DMS153 (cell line): ENCODE measurements at places on chromosomes 1 and 21.

DNA sequence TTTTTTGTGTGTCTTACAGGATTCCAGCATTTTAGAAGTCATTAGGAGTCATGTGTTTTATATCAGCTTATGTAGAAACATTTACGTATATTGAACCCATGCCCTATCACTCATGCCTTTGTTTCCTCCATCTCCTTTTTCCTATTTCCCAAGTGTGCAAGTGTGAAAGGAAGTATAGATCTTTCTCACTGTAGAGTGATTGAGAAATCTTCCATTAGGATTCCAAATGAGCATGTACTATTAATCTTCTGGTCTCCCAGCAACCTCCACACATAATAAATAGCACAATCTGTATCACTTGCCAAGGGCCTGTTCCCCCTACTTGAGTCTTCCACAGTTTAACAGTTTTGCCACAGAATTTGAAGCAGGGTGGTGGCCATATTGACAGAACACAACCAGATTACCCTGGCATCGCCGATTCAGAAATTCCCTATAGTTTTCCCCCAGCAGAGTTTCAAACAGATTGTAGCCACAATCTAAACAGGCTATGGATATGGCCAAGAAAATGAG is 1052.8 kb downstream of the TTLL7 start:
- DNase-seq: no peak

GRCh38 chr1:240414237-240414636 is 197.7 kb downstream of the GREM2 start:
- DNase-seq: no peak

GRCh38 chr1:178294654-178295053 is 200.8 kb downstream of the RASAL2 start:
- no peak for DNase-seq

- DNase-seq: peak; percentile 97
Observed at GRCh38 chr1:40919475-40920011, 57.4 kb upstream of the CITED4 start.

- DNase-seq: no peak
Observed at GRCh38 chr21:36847189-36847588, 119.3 kb downstream of the HLCS start.

- DNase-seq: no peak
Observed at GRCh38 chr1:119946724-119947123, 50.4 kb upstream of the ADAM30 start.

GRCh38 chr21:42784276-42784675 is 95.1 kb downstream of the WDR4 start:
- no peak for DNase-seq

- DNase-seq: no peak
Observed at GRCh38 chr1:89812992-89813391, 7.8 kb upstream of the LRRC8D start.

DNA sequence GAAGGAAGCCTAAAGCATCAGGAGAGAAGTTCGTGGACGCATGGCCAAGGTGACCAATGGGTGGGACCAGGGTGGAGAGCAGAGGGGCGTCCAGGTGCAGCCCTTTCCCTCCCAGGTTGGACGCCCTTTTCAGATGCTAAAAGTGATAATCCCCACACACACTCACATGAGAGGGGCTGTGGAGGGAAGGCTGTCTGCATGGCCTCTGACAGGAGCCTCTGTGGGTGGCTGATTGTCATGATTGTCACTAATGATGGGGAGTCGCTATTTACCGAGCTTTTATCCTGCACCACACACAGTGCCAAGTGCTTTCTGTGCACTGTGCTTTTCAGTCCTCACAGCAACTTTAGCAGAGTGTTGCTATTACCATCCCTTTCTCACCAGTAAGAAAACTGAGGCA is 27.1 kb upstream of the C1QA start:
- no peak for DNase-seq

DNA sequence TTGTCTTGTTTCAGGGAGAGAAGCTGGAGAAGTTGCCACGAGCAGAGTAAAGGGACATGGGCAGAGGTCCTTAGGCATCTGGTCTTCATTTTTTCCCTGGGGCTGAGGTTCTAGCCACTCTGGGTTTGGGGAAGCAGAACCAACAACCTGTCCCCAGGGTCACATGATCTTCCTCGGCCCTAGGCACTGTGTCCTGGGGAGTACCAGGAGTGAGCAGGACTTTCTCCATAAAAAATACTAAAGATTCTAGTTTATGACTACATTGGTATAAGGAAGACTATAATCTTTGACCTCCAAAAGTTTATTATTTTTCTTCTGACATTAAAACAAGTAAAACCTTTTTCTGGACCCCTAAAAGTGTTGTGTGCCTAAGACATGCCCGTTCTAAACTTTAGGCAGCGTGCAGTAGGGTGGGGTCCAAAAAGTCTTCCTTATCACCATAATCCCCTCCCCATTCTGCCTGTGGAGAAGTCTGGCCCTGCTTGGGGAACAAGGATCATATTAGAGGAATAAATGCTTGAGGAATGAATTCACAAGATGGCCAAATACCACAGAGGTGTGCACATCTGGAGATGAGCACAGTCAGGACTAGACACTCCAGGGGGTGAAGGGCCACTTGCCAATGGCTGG is 19.3 kb upstream of the IGSF3 start:
- no peak for DNase-seq

DNA sequence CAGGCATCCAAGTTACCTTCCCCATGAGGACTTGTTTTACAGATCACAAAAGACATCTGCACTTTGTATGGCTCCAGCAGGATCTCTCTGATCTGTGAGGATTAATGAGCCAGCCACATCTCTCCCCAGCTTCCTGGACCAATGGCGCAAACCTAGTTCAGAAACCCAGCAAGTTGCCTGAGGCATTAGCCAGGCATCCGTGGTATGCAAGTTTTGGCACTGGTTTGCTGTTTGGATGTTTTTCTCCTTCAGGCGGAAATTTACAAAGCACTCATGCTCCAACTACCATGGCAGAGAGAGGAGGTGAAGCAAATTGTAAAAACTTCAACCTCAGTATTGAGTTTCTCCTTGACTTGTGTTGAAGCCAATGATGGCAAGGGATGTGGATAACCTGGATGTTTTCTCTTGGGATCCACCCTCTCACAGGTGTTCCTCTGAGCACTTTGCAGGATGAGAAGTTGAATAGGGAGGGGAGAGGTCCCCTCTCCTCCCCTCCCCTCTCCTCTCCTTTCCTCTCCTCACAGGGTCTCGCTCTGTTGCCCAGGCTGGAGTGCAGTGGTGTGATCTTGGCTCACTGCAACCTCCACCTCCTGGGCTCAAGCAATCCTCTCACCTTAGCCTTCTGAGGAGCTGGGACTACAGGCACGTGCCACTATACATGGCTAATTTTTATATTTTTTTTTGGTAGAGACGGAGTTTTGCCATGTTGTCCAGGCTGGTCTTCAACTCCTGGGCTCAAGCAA is 25.6 kb upstream of the ENO1 start:
- DNase-seq: peak; percentile 38

GRCh38 chr21:32256873-32257620 is 21.8 kb downstream of the MIS18A start:
- DNase-seq: peak; percentile 67

DNA sequence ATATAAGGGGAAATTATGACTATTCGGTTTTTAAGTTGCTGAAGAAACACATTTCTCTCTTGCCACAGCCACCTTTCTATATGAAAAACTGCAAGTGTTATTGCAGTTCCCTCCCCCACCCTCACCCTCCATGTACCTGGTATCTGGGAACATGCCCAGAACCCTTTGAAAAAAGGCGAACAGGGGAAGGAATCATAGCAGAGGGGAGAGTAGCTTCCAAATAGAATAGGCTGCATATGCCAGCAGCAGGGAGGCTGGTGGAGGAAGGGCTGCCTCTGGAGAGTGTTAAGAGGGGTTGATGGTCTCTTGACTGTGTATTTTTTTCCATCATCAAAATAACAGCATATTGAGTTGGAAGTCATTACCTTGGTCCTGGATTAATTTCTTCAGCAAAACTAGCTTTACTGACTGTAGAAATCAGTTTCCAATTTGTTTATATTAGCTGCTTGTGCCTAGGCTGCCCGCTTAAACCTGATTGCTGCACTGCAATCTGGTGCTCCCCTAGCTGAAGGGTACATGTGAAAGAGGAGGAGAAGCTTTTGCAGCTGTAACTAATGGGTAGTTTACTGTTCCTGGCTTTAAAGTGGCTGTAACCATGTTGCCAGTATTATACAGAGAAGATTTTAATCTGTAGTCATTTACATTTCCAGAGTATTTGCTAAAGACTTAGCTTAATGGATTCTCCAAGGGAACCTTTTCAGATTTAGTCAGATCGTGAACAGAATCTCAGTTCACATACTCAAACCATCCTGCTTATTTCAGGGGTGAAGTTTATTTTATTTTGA is 22.7 kb downstream of the AHCYL1 start:
- no peak for DNase-seq

DNA sequence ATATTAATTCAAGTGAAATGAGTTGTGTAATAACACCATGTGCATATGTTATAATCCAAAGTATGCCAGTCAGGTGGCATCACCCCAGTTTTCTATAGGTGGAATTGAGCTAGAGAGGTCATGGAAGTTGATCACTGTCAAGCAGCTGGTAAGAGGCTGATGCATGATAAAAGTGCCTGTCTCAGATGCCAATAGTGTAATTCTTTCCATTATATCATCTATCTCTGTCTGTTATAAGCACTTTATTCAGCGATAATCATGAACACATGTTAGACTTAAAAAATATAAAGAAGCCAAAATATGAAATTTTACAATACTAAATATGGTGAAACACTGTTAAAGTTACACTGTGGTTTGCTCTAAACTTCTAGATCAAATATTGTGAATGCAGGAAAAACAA is 156.6 kb downstream of the DNM3 start:
- DNase-seq: no peak

GRCh38 chr1:235739631-235740030 is 90.0 kb upstream of the GNG4 start:
- DNase-seq: no peak

DNA sequence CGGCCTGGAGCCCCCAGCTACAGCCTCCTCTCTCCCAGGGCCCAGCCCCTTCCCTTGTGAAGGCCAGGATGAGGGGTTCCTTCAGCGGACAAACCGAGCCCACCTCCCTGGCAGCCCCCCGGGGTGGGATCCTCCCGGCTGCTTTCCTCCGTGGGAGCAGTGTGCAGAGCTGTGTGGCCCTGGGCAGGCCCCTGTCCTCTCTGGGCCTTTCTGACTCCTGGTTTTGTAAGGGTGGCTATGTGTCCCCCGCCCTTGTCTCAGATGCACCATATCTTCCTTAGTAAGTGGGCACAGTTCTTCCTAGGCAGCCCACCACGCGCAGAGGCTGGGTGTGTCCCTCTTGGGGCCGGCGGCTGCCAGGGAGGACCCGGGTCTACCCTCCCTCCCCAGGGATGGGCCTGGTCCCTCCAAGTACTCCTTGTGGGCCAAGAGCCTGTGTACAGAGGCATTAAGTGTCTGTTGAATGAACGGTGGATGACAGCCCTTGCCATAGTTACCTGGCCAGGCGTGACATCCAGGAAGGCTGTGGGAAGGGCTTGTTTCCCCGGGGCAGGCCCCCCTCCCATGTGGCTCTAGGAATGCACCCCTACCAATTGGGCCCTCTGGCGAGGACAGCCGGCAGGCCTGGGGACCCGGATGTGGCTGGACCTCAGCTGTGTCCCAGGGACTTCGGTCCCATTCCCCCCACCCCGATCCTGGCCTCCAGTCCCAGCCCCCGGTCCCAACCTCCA is 3.8 kb downstream of the SMIM1 start:
- peak; percentile 33 for DNase-seq

GRCh38 chr1:54934869-54935268 is 45.6 kb upstream of the TMEM61 start:
- DNase-seq: no peak

DNA sequence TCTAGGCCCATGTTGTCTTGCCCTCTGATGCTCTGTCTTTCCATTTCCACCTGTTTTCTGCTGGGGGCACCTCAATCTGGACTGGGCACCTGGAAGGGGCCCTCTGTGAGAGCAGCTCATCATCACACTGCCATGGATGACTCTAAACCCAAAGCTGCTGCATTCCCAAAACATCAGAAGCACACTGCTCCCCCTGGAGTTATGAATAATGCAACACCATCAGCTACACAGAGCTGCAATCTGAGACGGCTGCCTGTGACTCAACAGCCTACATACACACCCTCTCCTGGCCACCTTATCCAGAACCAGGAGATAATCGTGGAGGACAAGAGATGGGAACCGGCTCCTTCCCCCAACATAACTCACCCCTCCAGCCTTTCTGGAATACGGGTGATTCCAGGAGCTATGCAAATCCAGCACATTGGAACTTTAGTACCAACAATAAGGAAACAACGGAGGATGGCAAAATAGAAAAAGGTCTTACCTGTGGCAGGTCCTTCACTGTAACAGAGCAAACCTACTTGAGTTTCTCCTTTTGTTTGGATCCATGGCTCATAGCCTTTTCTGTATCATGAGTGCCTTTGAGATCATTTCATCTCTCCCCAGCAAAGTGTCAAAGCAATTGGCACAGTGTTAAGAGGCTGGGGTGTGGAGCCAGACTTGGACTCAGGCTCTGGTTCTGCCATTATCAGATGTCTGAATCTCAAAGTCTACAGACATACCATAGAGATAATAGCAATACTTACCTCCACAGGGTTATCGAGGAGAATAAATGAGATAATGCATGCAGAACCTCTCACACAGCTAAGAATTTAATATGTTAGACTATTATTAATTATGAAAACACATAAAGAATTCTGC is 29.3 kb downstream of the AK2 start:
- DNase-seq: peak; percentile 72

DNA sequence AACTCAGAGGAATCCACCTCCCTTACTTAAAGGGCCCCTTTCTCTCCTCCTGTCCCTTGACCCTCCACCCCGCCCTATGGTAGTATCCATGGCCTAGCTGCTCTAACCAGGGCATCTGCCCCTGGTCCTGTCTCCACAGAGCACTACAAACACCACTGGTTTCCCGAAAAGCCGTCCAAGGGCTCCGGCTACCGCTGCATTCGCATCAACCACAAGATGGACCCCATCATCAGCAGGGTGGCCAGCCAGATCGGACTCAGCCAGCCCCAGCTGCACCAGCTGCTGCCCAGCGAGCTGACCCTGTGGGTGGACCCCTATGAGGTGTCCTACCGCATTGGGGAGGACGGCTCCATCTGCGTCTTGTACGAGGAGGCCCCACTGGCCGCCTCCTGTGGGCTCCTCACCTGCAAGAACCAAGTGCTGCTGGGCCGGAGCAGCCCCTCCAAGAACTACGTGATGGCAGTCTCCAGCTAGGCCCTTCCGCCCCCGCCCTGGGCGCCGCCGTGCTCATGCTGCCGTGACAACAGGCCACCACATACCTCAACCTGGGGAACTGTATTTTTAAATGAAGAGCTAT is 1.7 kb downstream of the BTG2 start:
- no peak for DNase-seq

GRCh38 chr1:7621334-7622219 is 149.5 kb upstream of the VAMP3 start:
- DNase-seq: no peak

- no peak for DNase-seq
Observed at GRCh38 chr1:19639999-19640362, 4.1 kb upstream of the NBL1 start.

DNA sequence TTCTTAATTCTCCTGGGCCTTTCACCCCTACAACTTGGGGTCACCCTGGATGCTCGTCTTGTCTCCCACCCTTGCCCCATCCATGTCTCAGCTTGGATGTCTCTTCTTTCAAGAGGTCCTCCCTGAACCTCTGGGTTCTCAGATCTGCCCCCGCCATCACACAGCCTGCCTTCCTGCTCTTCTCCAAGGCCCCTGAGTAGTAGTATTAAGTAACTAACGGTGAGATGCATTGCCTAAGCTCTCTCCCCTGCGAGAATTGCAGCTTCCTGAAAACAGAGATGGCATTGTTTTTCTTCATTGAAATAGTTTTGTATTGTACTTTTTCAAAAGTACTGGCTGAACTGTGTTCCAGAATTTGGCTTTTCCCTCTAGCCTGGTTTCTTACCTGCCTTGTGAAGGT is 16.0 kb downstream of the MIIP start:
- no peak for DNase-seq
